Suprapubic skin (tissue), 4 donors: ENCODE measurements at places on chromosomes 7 and 10. TPM values are rescaled to one million over a fixed set of nuclear protein-coding genes. Genes with fewer than 3 reads are reported as not detected.

The ABCB4 gene
- 1.6 TPM for total RNA-seq

The ADRA2A gene
- total RNA-seq = 2.3 TPM

The TMEM236 gene
- total RNA-seq = 0.11 TPM

The ZNF488 gene
- 3.9 TPM for total RNA-seq

The CLEC5A gene
- total RNA-seq = 2.2 TPM

The ZNF503 gene
- 7.6 TPM for total RNA-seq

The CLRN3 gene
- total RNA-seq = not detected

The BET1 gene
- total RNA-seq = 13.7 TPM

The TEX47 gene
- not detected for total RNA-seq

GRCh38 chr7:39651265-39651664 lies 27.9 kb downstream of the RALA start:
- no peak for DNase-seq

- no peak for DNase-seq
These were observed 739 bp upstream of the MEST start for GRCh38 chr7:130490888-130491804.

DNA sequence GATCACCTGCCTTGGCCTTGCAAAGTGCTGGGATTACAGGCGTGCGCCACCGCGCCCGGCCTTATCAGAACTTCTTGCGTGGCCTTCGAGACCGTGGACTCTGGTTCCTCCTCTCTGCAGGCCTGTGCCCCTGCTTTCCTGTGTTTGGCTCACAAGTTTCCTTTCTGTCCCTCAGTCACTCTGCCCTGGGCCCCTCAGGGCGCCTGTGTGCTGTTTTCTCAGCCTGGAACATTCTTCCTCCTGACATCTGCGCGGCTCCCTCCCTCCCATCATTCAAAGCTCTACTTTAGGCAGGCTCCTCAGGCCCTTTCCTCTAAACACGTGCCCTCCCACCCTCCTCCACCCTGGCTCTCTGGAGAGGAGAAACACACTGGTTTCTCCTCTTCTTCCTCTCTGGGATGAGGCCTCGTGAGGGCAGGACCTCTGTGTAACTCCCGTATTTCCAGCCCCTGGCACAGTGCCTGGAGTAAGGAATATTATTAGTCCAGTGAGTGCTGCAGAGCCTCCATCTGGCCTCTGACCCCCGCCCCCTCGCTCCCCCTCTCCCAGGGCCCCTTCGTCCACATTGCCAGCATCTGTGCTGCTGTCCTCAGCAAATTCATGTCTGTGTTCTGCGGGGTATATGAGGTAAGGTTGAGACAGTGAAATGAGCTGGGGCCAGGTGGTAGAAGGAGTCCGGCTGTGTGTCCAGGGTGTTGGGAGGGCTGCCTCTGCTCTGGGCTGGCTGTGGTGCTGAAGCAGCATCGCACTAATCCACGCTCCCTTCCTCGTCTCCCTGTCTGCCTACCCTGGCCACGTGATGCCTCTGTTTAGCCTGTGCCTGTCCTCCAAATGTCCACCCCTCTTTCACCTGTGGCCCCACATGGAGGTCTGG lies 7.1 kb downstream of the CLCN1 start:
- no peak for DNase-seq

DNA sequence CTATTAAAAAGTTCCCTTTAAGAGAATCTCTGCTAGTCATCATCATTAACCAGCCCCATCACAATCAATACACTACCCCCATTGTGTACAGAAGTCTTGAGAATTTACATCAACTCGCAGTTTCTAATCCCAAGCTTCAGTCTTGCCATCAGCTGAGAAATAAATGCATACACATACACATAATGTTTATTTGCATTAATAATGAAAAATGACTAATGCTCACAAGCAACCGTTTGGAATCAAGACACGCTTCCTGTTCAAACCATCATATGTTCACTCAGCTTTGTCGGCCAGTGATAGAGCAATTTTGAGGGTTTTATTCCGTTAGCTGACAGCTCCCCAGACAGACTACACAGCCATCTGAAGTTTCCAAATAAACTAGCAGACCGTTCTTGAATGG lies 287.1 kb downstream of the SFMBT2 start:
- no peak for DNase-seq

GRCh38 chr10:1134156-1134555 lies 78.0 kb downstream of the WDR37 start:
- DNase-seq = no peak

GRCh38 chr7:116193329-116194087 lies 16.8 kb upstream of the TES start:
- DNase-seq = no peak

GRCh38 chr7:67535241-67535989 lies 538.8 kb downstream of the TYW1 start:
- no peak for DNase-seq

- no peak for DNase-seq
These were observed 60.7 kb downstream of the VCL start for GRCh38 chr10:74058658-74059057.

DNA sequence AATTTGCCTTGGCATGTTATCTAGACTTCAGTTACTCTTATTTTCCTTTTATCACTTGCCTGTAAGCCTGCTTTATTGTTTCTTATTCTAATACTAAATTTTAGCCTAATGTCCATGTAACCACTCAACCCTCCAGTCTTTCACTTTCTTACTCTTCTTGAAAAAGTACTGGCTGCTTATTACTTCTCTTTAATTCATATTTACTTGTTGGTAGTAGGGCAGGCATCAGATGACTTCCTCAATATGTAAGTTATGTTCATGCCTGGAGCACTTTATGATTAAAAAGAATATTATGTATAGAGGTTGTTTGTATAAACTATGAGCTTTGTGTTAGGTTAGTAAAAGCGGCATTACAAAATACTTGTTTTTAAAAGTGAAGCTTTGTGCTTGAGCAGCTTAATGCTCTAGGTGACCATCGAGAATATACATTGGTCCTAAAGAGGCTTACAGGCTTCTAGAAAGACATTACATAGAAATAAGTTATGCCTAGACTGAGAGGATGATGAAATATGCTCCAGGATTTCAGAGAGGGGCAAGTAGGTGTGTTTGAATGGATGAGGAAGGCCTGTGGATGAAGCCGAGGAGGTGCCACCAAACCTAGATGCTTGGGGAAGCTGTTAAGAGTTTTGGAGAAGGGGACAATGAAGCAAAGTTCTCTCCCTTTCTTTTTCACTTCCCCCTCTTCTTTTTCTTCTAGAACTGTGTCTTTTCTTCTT lies 207.1 kb upstream of the HDAC9 start:
- no peak for DNase-seq

- no peak for DNase-seq
These were observed 88.0 kb upstream of the ELMO1 start for GRCh38 chr7:37536706-37537105.

GRCh38 chr7:9192969-9193368 lies 759.6 kb downstream of the NXPH1 start:
- DNase-seq = no peak

GRCh38 chr10:105674448-105674847 lies 1033.4 kb downstream of the SORCS3 start:
- no peak for DNase-seq

DNA sequence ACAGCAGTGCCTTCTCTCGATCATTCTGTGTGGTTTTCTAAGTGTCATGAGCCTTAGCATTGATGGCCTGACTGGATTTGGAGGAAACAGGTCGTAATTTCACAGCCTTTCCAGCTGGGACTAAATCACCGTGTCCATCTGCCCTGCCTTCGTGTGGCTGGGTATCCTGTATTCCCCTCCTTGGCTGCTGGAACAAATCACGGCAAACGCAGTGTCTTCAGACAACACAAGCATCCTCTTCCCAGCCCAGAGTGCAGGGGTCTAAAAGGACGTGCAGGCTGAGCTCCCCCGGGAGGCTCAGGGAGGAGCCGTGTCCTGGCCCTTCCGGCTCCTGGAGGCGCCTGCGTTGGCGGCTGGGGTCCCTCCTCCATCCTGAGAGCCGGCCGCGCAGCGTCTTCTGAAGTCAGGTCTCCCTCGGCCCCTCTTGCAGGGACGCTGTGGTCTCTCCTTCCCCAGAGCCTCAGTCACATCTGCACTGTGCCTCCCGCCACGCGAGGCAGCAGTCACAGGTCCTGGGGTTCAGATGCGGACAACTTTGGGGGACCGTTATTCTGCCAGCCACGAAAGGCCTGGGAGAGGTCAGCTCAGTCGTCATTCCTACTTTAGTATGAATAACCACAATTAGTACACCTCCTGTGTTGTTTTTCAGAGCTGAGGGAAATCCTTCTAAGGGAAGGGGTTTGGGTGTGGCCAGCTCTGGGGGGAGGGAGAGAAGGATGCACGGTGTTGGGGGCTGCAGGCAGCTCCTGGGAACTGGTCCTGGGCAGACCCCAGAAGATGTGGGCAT lies 41.1 kb downstream of the FAM20C start:
- no peak for DNase-seq

DNA sequence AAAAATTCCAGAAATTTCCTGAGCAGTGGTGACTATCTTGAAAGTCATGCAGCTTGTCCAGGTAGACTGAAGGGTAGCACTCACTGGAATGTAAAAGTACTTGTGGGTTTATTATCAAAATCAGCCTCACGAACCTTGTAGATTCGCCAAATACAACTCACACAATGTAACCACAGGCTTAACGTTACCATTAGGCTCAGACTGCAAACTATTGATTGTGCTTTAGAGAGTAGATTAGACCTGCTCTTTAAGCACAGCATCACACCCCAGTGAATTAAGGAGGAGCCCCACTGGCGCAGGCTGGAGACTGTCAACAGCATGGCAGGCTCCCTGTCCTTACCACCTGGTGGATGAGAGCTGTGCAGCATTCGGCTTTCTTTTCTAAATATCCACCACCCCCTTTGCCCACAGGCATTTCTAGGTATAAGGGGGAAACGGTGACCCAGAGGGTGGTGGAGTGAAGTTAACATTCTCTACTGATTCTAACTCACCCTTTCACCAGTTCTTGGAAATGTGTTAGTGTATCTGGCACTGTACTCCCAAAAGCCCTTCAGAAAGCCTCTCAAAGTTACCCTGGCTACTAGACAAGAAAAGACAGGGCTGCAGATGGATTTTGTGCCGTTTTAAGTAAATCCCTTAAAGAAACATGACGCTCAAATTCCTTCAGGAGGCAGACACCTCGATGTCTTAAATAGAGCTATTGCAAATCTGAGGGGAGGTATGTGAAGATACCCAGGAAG lies 56.6 kb downstream of the GSDME start:
- no peak for DNase-seq

GRCh38 chr10:96651998-96652431 lies 65.2 kb upstream of the TM9SF3 start:
- no peak for DNase-seq

GRCh38 chr10:53361936-53362335 lies 589.4 kb upstream of the MBL2 start:
- DNase-seq = no peak

DNA sequence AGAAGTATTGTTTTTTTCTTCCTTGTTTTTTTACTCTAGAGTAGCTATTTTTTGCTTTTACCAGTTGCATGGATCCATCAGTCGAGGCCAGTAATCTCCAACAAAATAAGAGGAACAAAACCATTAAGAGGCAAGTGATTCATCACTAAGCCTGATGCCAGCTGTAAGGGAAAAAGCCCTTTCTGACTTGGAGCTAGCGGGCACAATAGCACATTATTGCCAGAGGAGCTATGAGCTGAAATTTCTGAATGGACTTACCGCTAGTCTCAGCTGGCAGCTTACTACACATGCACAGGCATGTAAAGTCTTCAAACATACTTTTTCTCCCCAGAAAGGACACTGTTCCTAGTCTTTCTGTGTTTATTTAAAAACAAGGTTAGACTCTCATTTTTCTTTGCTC lies 41.6 kb upstream of the PTPRZ1 start:
- no peak for DNase-seq

DNA sequence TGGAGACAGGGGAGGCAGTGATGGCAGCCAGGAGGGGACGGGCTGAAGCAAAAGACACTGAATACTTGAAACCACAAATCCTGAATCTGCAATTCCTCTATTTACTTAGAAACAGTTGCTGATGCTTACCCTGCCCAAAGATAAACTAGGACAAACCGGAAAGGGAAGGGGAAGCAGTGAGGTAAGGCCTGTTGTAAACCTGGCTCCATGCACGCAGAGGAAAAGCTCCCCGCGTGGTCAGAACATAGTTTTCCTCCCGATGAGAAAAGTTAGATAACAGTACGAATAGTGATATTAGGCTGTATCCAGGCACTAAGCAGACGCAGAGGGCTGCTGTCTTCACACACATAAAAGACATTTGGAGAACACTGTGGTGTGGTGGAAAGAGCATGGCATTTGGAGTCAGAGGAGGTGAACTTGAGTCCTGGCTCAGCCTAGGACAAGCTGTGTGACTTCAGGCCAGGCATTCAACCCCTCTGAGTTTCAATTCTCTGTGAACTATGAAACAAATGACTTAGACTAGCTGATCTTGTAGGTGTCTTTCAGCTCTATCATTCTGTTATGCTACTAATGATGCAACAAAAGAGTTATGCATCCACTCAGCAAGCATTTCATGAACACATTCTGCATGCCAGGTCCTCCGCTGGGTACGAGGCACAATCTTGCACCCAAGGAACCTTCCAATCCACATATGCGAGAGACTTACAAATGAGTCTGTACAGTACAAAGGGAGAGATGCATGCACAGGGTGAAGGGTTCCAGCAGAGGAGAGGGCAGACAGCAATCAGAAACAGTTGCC lies 80.9 kb downstream of the SORBS1 start:
- DNase-seq = no peak

DNA sequence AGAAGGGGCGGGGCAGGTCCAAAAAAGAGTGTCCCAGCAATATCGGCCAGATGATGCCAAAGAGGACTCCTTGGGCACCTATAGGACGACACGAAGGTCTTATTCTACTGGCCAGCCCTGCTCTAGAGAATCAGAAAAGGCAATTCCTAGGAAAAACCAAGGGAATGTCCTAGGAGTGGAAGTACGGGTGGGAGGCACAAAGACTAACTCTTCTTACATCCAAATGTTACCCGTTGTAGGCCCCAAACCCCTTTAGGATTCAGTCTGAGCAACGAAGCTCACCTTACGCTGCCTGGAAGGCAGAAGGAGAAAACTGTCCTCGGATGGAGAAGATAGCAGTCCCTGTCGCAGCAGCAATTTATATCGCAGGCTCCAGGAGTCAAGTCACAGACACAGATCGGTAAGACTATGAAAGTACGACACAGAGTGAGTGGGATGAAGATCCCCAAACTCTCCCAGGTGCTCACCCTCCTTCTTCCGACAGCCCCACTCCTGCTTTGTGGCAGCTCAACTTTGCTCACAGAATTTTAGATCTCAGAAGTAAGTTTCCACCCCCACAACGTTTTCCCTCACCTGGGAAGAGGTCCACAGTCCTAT lies 558 bp downstream of the TCTN3 start:
- DNase-seq = no peak

DNA sequence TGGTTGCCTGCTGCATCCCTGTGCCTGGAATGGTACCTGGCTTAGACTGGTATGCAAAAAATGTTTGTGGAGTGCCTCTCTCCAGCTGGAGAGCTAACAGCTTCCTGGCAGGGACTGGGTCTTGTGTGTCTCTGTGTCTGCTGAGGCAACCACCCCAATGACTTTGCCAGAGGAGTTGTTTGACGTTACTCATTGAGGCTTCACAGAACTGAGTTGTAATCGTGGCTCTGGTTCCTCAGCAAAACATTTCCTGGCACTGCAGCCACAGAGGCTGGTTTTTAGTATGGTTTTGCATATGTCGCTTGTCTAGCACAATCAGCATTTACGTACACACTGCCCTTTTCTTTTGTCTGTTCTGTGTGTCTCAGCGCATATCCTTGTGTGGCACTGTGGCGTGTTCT lies 7.5 kb downstream of the ZNF282 start:
- DNase-seq = no peak

GRCh38 chr10:126691456-126691855 lies 21.0 kb upstream of the C10orf90 start:
- DNase-seq = no peak
